ENCODE measurements at places on chromosomes 5 and 9.
A peak's percentile ranks its signal among the peaks of the same experiment; 100 is the strongest.

DNA sequence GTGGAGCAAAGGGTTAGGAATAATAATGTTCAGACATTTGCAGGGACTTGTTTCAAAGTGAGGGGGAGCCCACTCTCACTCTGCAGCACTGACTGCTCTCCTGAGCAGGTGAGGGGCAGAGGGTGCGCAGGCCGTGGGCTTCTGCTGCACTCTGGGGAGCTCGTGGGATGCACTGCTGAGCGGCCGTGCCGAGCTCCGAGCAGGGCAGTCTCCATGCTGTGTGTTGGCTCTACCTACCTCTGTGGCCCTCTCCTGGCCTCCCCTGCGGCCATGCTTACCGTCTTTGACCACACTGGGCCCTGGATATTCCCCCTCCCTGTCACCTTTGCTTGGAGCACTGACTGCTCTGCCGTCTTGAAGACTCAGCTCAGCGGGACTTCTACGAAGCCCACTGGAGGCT, 33.7 kb downstream of the CRB2 start:
- no peak for DNase-seq

DNA sequence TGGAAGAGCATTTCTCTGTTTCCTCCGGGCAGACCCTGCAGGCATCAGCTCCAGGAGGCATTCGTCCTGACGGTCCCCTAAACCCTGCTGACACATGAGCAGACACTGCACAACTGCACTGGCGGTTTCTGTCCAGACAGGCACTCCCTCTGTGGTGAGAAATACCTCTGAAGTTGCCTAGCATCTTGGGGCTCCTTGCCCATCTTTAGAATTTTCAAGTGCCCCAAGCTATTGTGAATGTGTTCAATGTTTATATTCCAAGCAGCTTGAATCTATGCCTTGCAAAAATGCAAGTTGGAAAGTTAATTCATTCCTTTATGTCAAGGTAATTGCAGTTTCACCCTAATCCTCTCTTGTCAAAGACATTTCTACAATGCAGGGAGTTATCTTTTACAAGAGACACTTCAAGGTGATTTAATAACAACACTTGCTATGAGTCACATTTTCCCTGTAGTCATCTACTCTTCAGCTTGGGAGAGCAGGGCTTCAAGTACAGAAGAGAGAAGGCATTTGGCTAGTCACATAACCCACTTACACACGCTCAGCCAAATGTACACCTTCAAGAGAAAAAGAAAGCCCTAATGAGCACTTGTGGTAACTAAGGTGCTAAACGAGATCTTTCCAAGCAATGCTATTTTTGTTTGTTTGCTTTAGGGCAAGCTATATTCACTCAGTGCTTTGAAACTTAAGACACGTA, 302.5 kb downstream of the MLLT3 start:
- peak; percentile 65 for DNase-seq

DNA sequence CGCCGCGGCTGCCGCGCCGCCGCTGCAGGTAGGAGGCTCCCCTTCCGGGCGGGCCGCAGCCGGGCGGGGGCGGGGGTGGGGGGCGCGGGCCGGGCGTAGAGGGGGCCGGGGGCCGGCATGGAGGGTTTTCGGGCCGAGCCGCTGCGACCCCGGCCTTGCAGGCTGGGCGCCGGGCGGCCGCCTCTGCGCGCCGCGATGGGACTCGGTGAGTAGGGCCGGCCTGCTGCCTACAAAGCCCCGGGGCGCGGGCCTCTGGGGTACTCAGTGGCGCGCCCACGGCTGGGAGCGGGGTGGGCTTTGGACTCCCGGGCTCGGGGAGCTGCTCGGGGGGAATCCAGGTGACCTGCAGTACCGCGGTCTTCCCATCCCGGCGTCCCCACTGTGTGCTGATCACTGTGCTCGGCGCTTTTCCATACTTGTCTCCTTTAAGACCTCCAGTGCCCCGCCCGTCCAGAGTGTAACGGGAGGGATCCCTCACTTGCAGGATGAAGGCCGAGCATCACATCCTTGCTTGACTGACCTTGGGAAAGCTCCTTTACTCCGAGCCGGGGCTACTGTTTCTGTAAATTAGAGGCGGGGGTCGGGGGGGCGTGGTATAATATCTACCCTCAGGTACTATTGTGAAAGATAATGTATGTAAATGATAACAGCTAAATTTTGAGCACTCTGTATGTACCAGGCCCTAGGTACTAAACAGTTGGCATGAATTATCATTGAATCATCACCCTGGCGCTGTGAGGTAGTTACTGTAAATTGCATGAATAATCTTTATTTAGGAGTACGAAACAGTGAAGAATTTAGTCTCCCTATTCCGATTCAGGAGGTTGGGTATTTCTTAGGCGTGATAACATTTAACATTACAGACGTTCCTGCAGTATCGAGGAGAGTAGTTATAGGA, 672 bp downstream of the MSANTD3 start:
- DNase-seq, result peak; percentile 86

DNA sequence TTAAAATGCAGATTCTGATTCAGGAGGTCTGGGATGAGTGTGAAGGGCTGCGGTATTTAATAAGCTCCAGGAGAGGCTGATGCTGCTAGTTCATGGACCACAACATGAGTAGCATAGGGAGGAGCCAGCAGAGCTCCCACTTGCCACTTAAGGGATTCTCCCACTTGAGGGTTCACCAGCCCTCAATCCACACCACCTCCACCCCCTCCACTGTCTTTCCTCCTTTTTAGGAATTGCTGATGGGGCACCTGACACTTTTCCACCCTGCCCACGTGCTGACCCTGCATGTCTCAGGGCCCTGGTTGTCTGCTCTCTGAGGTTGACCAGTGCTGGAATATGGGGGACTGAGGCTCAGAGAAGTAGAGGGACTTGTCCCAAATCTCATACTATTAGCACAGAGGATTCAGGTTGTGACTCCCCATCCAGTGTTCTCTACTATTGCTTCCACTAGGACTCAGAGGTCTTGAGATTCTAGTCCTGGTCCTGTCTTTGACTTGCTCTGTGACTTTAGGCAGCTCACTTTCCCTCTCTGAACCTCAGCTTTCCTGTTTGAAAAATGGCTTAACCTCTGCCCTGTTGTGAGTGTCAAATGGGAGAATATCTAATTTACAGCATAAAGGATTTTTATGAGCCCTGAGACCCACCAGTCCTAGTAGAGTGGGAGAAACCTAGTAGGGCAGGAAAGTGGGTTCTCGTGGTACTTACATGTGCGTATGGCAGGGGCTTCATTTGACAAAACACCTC, 72.9 kb downstream of the PPARGC1B start:
- DNase-seq, result no peak

DNA sequence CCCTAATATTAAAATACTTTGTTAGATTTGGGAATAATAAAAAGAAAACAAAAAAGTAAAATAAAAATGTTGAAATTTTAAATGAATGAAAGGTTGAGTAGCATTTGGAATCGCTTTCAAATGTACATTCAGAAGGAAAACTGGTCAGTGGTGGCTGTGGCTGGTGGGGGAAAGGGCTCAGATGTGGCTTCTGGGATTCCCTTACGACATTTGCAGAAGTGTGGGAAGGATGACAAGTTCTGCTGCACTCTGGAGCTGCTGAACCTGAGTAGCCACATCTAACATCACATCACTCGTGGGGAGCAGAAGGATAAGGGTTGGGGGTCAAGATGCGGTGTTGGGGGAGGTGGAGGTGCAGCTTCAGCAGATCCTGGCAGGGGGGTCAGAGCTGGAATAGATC, 25.6 kb upstream of the CAST start:
- DNase-seq, result no peak

- DNase-seq, result no peak
Observed at GRCh38 chr5:157951673-157952373, 92.9 kb upstream of the CLINT1 start.

GRCh38 chr9:137785704-137786161, 91.8 kb upstream of the CACNA1B start:
- DNase-seq, result no peak

DNA sequence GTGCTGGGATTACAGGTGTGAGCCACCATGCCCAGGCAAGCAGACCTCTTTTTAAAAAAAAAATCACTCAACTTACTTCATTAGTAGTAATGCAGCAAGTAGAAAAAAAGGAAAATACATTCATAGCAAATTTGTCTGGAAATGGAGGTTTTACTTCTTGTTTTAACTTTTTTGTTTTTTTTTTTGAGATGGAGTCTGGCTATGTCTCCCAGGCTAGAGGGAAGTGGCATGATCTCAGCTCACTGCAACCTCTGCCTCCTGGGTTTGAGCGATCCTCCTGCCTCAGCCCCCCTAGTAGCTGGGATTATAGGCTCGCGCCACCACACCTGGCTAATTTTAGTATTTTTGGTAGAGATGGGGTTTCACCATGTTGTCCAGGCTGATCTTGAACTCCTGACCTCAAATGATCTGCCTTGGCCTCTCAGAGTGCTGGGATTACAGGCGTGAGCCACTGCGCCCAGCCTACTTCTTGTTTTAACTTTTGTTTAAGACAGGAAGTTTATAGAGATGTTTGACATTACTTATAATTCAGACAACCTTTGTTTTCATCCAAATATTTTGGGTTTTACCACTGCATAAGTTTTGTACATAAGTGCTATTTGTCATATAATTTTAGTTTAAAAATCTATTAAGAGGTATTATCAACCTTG, 26.5 kb downstream of the UBE2R2 start:
- no peak for DNase-seq

DNA sequence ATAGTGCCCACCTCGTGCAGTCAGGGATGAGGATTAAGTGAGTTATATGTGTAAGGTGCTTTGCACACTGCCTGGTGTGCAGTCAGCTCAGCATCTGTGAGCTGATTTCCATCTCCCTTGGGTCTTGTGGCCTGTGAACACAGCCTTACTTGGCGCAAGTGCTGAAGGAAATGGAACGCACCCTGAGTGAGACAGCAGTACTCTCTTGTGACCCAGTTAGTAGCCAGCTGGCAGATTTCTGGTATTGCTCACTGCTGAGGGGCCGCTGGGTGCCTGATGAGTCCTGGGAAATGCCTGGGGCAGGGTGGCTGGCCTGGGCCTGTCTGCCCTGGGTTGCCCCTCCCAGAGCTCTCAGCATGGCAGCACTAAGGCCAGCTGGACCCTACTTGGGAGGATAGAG, 90.9 kb upstream of the BOD1 start:
- DNase-seq, result no peak

GRCh38 chr5:163106098-163106497, 331.3 kb upstream of the CCNG1 start:
- DNase-seq, result no peak

DNA sequence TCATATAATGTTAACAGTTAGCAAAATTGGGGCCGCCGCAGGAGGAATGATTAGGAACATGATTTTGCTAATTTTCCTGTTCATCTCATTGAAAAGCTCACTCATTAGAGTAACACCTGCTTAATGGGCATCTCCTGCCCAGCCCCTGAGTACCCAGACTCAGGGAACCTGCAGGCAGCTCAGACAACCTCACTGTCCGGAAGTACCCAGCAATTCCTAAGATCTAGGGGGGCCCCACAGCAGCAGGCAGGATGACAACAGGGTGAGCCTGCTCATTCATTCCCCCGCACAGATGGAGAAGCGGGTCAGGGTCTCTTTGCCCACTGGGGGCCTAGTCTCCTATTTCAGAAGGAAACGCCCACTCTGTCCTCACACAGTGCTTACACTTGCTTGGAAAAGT, 12.6 kb downstream of the FAM78A start:
- no peak for DNase-seq

- no peak for DNase-seq
Observed at GRCh38 chr9:4366591-4367330, 66.9 kb upstream of the GLIS3 start.

- DNase-seq, result no peak
Observed at GRCh38 chr9:17216646-17217045, 81.8 kb downstream of the CNTLN start.

GRCh38 chr9:96216583-96216982, 85.4 kb downstream of the HSD17B3 start:
- DNase-seq, result no peak

DNA sequence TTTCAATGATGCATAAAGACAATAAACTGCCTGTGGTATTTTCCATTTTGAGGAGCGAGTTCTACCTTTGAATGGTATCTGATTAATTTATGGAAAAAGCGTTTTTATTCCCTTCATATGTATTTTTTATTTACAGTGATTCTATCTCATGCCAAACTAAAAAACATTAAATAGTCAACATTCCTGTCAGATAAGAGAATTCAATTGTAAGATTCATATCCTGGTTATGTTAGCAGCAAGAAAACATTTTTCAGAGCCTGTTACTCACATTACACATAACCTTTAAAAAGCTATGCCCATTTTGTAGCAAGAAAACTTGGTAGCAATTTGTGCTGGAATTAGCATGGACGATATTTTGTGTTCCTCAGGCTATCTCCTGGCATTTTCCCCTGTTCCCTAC, 55.1 kb upstream of the PRLR start:
- no peak for DNase-seq

- DNase-seq, result peak; percentile 40
Observed at GRCh38 chr9:112002131-112002846, 105.7 kb downstream of the UGCG start.

DNA sequence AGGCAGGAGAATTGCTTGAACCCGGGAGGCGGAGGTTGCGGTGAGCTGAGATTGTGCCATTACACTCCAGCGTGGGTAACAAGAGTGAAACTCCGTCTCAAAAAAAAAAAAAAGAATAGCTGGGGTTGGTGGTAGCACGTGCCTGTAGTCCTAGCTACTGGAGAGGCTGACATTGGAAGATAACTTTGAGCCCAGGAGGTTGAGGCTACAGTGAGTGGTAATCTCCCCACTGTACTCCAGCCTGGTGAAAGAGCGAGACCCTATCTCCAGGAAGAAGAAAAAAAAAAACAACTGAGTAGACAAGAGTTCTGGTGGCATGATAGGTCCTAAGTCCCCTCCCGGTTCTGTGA, 26.3 kb downstream of the GOLGA2 start:
- DNase-seq, result no peak

GRCh38 chr5:1760656-1761452, 38.8 kb downstream of the MRPL36 start:
- DNase-seq, result peak; percentile 84

- DNase-seq, result peak; percentile 40
Observed at GRCh38 chr5:178467568-178468195, 122.5 kb downstream of the COL23A1 start.

DNA sequence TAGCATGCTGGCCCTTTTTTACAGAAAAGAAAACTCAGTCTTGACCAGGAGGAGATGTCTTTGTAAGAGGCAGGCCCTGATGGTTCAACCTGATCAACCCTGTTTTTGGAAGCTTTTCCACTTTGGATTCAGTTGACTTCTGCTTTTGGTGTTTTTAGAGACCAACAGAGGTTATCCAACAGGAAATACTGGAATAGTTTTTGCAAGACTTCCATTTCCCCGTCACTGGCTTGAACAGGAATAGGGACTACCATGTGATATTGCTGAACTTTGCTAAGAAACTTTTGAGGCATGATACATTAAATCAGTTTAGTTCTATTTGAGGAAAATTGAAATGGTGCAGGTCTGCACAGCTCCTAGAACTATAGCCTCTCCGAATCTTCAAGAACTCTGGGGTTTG, 17.1 kb upstream of the DAB2 start:
- DNase-seq, result no peak

- no peak for DNase-seq
Observed at GRCh38 chr5:143662020-143662419, 149.9 kb upstream of the HMHB1 start.

GRCh38 chr5:96942911-96943310, 7.0 kb downstream of the LNPEP start:
- DNase-seq, result no peak

GRCh38 chr9:94644543-94644942, 5.2 kb upstream of the FBP1 start:
- no peak for DNase-seq

Measured in osteocyte (in vitro differentiated cells).